NCI-H2107 (cell line): ENCODE measurements at places on chromosomes 5 and 9.
A peak's percentile ranks its signal among the peaks of the same experiment; 100 is the strongest.

GRCh38 chr9:38621434-38622287, 1.3 kb upstream of the ANKRD18A start:
- DNase-seq: peak; percentile 4

- DNase-seq: no peak
These were observed 32.9 kb upstream of the MAN2A1 start for GRCh38 chr5:109656829-109657228.

GRCh38 chr9:136004712-136005111, 43.5 kb upstream of the UBAC1 start:
- no peak for DNase-seq

- DNase-seq: no peak
These were observed 59.1 kb upstream of the ZFAND5 start for GRCh38 chr9:72424131-72424530.
